ENCODE measurements at places on chromosomes 7 and 10.

GRCh38 chr10:42992156-42992956, 84.5 kb upstream of the RET start:
- peaks cover 5% of the 10 kb centered on the region for H3K27me3 ChIP-seq
- DNase-seq, result peak; percentile 8
- H3K4me3 ChIP-seq, result no peak overlapping the region
- no peaks in the 10 kb centered on the region for H3K36me3 ChIP-seq
- H3K27ac ChIP-seq, result no peak overlapping the region
- peaks cover 14% of the 10 kb centered on the region for H3K4me1 ChIP-seq

- no peak overlapping the region for H3K27ac ChIP-seq
- DNase-seq, result no peak
- H3K4me3 ChIP-seq, result no peak overlapping the region
- peaks cover 2% of the 10 kb centered on the region for H3K27me3 ChIP-seq
- no peaks in the 10 kb centered on the region for H3K36me3 ChIP-seq
Measured at GRCh38 chr10:13815756-13816155, 229.0 kb downstream of the PRPF18 start.

DNA sequence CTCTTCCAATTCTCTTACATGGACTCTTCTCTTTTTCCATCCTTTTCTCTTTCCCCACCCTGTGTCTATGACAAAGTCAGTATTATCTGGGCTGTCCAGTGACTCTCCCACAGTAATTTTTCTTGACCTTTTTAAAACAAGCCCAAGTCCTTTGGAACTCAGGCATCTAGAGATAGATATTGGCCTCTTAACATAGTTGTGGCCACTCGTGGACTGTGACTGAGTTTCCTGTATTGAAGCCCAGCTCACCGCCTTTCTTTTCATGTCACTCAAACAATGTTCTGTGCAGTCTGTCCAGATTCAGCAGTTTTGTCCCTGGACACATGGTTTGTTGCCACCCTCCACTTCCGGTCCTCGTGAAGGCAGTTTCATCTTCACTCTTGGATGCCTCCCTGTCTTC, 110.9 kb upstream of the CDC14C start:
- H3K4me3 ChIP-seq, result no peak overlapping the region
- H3K4me1 ChIP-seq, result no peaks in the 10 kb centered on the region
- H3K27me3 ChIP-seq, result no peaks in the 10 kb centered on the region
- H3K27ac ChIP-seq, result no peak overlapping the region
- DNase-seq, result no peak

DNA sequence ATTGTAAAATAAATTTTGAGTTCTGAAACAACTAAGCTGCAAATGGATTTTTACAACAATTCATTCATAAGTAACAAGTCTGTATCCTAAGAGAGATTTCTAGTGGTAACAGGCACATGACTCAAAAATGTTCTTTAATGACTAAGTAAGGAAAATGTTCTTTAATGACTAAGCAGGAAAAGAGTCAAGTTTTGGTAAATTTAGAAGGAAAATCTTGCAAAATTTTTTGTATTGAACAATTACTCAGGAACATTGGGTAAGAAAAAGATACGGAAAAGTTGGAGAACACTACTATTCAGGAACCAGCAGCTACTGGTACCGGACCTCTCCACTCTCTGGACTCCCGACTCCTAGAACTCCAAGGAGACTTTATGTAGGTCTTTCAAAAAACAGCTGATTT, 33.5 kb downstream of the HYCC1 start:
- no peak for DNase-seq
- H3K27ac ChIP-seq, result no peak overlapping the region
- no peak overlapping the region for H3K4me3 ChIP-seq
- no peaks in the 10 kb centered on the region for H3K27me3 ChIP-seq
- H3K4me1 ChIP-seq, result no peaks in the 10 kb centered on the region

- H3K4me3 ChIP-seq, result no peak overlapping the region
- H3K27me3 ChIP-seq, result no peaks in the 10 kb centered on the region
- no peaks in the 10 kb centered on the region for H3K4me1 ChIP-seq
- H3K36me3 ChIP-seq, result no peaks in the 10 kb centered on the region
- H3K27ac ChIP-seq, result no peak overlapping the region
Measured at GRCh38 chr10:89627830-89628229, 17.2 kb downstream of the PANK1 start.
